DMS 273 treated with DMSO at 0.1 percent for 48 hours (cell line): ENCODE measurements at places on chromosomes 13 and 19.

DNA sequence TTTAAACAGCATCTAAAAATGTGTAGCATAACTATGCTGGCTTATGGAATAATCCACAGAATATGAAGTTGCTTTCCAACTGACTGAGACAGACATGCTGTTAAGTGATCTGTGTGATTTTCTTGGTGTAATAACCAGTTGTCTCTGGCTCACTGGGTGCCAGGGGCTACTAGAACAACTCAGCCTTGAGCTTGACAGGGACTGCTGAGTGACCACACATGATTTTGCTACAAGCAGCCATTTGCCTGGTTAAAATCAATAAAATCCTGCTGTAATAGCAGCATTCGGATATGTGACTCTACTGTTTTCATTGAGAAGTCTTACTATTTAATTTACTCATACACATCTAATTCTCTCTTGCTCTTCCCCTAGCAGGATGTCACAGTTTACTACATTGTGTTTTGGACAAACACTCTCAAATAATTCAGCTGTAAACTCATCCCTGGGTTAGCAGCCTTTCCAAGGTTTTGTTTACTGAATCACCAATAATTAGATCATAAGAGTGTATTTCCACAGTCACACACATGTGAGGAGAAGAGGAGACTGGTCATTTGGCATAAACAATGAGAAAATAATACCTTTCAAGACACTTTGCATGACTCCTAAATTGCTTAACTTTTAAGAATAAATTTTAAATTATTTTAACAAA, 426.2 kb downstream of the PCDH9 start:
- DNase-seq, result no peak

- no peak for DNase-seq
These were observed 14.0 kb downstream of the SAE1 start for GRCh38 chr19:47144630-47145029.

DNA sequence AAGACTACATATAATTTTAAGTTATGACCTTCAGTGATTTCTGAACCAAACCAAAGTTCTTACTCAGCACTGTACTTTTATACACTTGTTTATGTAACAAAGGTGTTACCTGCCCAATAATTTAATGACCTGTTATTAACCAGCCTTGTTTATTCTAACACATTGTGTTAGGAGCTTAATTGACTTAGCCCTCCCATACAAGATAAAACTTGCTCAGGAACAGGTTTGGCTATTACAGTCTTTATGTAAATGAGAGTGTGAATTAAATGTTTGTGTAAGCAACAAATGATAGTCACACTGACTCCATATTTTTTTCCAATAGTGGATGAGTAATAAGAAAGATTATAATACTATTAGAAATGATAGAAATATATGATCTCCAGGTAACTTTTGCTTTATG, 51.8 kb upstream of the MYCBP2 start:
- DNase-seq, result no peak

GRCh38 chr19:28468701-28469459, 744.1 kb downstream of the UQCRFS1 start:
- DNase-seq, result no peak

- no peak for DNase-seq
These were observed 13.1 kb upstream of the MEDAG start for GRCh38 chr13:30892966-30893365.

DNA sequence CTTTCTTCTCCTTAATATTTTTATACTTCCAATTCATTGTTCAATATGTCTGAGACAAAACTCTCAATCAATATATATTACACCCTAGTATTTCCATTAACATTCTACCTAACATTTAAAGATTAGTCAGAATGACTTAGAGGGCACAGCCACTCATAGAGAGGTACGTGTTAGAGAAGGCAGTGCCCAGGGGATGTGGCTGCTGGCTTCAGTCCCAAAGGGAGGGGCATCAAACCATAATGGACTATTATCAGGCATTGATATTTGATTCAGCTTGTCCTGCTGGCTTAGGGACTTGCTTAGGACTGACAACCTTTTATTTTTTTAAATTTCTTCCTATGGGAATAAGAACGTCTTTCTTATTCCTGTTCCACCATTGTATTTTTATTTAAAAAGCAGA, 1392.0 kb upstream of the ATXN8OS start:
- no peak for DNase-seq

- no peak for DNase-seq
These were observed 20.6 kb upstream of the PCCA start for GRCh38 chr13:100068133-100068931.

DNA sequence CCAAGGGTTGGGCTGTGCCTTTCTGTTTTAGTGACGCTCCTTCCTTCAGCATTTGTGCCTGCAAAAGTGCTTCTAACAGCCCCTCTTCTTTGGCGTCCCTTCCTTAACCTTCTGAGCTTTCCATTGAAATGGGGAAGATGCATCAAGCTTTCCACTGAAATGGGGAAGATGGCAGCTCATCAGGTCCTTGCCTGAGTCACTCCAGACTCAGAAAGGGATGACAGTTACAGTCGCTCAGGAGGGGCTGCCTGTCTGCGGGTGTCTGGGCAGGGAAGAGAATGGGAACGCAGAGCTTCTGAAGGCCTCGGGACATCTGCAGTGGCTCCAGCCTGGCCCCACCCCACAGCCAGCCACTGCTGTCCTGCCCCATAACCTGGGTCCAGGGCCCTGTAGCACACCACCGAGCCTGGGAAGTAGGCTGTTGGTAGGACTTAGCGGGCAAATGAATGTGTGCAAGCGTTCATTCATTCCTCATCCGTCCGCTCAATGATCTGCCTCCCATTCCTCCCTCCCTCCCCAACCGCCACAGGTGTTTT, 9.8 kb downstream of the AP1M1 start:
- no peak for DNase-seq

- DNase-seq, result no peak
These were observed 2.6 kb downstream of the UBXN6 start for GRCh38 chr19:4454747-4455718.

- DNase-seq, result no peak
These were observed 23.5 kb downstream of the LGALS16 start for GRCh38 chr19:39679056-39679790.

- no peak for DNase-seq
These were observed 28.9 kb downstream of the SOX21 start for GRCh38 chr13:94683409-94683808.

GRCh38 chr19:55693336-55693974, 18.4 kb downstream of the EPN1 start:
- no peak for DNase-seq

DNA sequence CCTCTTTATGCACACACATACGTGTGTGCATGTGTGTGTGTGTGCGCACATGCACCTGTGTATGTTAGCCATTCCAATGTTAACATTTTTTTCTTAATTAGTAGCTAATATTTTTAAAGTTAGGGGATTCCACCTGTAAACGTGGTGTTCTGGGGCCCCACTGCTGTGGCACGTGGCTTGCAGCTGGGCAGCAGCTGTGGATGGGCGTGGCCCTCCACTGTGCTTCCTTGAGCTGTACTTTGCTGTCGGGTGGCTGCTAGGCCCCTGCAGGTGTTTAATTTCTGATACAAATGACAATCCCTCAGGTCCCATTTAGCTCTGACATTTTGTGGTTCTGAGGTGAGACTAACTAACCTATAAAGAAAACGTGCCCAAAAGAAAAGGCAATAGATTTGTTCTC, 58.9 kb upstream of the GJB6 start:
- DNase-seq, result no peak

GRCh38 chr13:27022571-27023311, 148.9 kb downstream of the USP12 start:
- DNase-seq, result no peak

- DNase-seq, result no peak
These were observed 12.3 kb downstream of the TPT1 start for GRCh38 chr13:45328661-45329111.

DNA sequence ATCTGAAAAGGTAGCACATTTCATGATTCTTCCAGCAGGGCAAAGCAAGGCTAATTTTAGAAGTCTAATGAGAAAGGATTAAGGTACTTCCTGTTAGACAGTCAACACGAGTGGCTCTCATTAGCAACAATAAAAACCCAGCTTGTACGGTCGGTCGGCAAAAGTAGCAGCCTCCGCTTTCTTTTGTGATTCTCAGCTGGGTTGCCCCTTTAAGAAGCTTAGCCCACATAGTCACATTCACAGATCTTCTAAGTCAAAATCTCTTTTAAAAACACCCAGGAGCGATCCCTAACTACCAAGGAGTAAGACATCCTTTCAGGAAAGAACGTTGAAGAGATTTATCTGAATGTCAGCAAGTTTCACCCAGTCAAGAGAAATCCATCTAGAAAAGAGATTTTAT, 684.8 kb downstream of the DIAPH3 start:
- DNase-seq, result no peak

DNA sequence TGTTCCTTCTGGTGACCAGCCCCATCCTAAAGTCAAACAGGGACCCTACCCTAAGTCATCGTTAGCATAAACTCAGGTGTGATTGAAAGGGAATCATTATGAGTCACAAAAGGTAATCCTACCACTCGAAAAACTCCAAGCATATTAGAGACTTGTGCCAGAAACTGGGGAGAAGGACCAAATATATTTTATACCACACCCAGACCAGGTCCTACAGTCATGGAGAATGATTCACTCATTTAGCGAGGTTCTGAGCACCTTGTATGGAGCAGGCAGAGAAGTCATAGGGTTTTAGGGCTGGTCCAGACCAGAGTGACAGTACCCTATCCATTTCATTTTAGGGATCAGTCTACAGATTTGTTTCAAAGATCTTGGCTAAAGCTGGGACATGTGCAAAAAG, 149.5 kb downstream of the SLC7A1 start:
- no peak for DNase-seq

DNA sequence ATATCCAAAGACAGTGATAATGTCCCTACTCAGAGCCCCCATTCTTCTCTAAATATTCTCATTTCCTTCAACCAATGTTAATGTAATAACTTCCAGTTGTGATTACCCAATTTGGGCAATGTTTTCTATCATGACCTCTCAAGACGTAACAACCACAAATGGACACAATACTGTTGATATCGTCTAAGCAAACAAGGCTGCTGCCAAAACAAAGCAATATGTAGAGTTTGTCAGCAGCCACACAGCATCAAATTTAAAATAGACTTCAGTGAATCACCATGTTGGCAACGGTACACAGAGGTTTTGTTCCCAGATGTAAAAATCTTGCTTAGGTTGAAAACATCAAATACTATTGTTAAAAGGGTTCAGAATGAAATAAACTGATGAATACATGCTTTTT, 205.1 kb downstream of the DACH1 start:
- DNase-seq, result no peak

GRCh38 chr13:66665991-66666390, 564.1 kb downstream of the PCDH9 start:
- DNase-seq, result peak; percentile 58

DNA sequence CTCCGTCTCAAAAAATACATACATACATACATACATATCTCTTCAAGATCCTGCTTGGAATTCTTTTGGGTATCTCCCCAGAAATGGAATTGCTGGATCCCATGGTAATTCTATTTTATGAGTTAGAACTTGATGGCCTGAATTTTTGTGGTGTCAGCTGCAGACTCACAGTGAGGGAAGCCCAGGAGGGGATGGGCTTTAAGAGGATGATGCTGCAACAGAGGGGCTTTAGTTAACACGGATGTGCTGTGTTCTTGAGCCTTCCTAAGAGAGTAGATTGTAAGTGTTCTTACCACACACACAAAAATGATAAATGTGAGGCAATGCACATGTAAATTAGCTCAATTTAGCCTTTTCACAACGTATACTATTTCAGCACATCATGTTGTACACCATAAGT, 31.8 kb downstream of the CACNG6 start:
- no peak for DNase-seq

DNA sequence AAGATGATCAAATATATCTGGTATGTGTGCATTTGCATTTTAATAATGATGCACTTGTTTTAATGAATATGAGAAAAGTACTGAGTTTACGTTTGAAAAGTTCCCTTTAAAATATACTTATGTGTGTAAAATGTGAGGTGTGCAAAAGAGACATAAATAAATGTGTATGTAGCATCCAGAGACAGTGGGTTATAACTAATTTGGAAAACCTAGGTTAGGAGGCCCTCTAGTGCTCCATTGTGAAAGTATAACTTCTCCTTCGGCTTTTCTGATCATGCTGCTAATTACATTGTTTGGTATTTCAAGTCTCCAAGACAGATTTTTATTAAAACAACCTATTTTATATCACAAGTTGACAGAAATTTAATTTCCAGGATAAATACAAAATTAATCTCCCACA, 30.1 kb downstream of the SCEL start:
- no peak for DNase-seq

DNA sequence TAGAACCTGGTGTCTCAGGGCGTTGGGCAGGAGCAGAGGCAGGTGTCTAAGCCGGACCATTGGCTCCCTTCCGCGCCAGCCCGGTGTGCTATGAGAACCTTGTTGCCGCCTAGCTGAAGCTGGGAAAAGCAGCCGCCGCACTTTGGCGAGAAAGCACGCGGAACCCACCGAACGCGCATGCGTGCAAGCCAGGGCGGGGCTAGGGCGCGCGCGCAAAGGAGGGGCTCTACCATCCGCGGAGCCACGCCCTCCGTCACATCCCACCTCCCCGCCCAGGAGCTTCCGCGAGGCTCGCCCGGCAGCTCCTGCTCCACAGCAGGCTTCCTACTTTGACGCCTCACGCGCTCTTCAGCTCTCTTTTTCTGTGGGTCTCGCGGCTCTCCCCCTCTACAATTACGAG, 51.3 kb downstream of the WDR87 start:
- DNase-seq, result peak; percentile 74

GRCh38 chr19:3671680-3672574, 28.3 kb downstream of the PIP5K1C start:
- DNase-seq, result no peak

- DNase-seq, result no peak
These were observed 76.9 kb downstream of the OLFM4 start for GRCh38 chr13:53105477-53105876.

GRCh38 chr19:51691584-51692428, 1.3 kb upstream of the SPACA6 start:
- no peak for DNase-seq

DNA sequence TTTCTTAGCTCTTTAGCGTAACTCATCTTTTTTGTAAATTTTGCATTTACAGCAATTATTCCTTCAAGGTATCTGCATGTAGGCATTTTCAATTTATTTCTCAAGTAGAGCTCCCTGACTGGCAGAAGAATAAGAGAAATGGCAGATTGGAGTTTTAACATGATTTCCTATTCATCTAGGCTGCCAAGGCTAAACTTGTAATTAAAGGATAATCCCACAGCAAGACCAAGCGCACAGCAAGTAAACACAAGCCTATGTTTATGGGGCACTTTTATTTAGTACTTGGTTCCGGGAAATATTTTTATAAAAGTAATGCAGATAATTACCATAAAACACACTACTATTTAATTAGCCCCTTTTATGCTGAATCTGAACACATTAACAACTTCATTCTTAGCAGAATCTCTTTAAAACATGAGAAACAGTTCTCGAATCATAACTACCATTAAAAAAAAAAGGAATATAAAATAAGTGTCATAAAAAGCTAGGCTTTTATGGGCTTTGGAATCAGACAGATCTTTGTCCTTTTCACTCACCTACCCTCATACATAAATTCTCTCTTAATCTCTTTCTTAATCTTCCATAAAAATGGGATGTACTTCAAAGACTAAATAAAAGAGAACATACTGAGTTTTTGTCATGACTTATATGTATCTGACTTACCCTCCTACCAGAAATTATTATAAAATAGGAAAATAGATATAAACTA, 961.6 kb upstream of the MIR17HG start:
- no peak for DNase-seq
